Nephron progenitor cell (in vitro differentiated cells): ENCODE measurements at places on chromosomes 5 and 9.

DNA sequence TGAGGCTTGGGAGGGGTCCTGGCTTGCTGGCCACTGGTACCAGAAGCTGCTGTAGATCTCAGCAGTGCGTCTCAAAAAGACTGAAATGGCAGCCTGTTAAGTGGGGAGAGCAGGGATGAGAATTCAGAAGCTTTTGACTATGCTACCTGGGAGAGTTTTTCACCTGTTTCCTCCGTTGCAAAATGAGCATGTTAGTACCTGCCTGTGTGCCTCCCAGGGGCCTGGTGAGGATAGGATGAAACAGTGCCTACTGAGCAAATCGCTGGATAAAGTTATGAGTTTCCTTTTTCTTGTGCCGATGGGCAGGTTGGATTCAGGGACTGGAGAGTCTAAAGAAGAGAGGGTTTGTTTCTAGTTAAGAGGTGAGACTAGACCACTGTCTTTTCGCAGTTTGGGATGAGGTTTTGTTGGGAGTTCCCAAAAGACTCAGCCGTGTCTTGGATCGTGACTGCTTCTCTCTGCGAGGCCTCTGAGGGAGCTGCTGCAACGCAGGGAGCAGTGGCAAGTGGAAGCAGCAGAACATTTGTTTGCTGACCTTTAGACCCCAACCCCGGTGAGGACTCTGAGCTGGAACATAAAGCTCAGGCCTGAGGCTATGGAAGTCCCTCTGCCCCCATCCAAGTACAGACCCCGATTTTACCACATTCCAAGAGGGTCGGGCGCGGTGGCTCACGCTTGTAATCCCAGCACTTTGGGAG, 1.4 kb downstream of the RALGPS1 start:
- no peak for DNase-seq

GRCh38 chr5:83375049-83375745, 96.3 kb upstream of the VCAN start:
- DNase-seq = no peak

- DNase-seq = no peak
Observed at GRCh38 chr9:91374939-91375338, 13.2 kb upstream of the AUH start.

DNA sequence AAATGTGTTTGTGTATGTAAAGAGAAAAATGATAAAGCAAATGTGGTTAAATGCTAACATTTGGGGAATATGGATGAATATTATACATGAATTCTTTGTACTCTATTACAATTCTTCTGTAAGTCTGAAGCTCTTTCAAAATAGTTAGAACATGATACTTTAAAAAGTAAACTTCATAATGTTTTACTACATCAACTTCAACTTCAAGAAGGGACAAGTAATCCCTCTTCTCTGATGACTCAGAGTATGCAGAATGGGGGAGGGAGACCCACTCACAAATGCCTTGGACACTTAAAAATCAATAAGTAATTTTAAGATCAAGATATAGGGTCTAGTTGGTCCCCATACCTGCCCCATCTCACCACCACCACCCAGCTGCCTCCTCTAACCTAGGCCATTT, 162.4 kb downstream of the ESM1 start:
- DNase-seq = no peak

GRCh38 chr5:112146323-112147226, 272.5 kb downstream of the EPB41L4A start:
- DNase-seq = peak; percentile 55

DNA sequence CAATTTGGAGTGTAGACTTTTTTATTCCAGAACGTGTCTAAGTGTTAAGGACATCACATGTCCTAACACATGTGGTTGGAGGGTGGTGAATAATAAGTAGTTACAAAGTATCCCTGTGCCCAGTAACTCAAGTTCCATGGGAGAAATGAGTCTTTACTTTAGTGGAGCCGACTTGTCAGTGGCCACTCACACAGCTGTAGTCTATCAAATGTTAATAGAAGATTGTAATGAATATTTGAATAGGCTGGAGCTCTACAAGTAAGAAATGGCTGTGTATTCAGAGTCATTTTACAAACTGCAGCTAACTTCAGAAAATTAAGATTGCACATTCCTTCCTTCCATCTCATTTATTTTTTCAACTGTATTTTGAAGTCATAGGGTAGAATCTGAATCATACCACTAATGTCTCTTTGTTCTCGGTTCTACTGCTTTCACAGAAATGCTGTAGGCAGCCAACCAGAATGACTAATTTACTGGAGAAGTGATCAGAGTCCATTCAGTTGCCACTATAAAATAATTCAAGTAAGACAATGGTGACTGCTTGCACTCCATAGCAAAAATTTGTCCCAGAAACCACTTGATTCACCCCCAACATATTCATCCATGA, 394.8 kb downstream of the NR2F1-AS1 start:
- DNase-seq = no peak

- no peak for DNase-seq
Observed at GRCh38 chr5:43268188-43268820, 44.9 kb downstream of the HMGCS1 start.

DNA sequence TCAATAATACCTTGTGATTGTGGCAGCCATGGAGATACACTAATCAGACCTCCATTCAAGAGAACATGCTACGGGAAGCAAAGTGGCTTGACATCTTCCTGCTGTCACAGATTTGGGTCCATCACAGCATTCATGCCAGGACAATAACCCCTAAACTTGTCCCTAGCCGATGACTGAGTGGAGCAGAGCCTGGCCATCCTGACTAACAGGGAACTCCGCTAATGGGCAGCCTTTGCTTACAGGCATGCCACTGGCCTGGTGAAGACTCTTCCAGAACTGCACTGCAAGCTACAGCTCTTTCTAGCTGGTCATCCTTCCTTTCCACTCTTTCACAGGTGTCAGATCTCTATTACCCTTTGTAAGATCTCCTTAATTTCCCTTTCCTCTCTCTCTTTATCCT, 16.0 kb downstream of the FAM174A start:
- no peak for DNase-seq
